H7 (cell line): ENCODE measurements at places on chromosomes 3 and 15. TPM values are rescaled to one million over a fixed set of nuclear protein-coding genes. Genes with fewer than 3 reads are reported as not detected.

DNA sequence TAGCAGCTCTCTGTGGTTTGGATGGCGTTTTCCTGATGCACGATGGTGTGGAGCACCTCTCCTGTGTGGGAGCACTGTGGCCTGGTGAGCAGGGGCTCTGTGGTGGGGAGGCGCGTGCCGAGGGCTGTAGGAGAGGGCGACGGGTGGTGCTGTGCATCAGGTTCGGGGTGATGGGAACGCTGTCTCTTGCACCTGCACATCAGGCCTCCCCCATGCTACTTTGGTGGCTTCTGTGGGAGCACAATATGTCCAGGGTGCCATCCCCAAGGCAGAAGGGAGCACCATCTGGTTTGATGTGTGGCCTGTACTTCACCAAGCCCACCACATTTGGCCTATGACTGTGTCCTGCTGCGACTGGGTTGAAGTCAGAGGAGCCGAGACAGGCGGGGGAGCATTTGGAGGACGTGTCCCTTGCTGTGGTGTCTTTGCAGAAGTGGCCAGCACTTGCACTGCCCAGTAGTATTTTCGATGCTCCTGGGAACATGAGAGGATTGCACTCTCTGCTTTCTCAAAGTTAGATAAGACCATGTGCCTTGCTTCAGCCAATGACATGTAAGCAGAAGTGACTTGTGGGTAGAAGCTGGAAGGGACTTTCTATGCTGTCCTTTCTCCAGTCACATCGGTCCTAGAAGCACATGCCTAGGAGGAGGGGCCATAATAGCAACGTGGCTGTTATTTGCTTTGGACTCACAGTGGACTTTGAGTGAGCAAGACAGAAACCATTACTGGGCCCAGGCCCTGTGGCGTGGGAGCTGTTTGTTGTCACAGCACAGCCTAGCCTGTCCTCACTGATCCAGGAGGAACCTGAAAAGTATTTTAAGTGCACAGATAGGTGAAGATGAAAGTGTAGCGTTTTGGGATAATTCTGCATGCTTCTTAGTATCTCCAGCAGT, 72.1 kb downstream of the APBA2 start:
- no peak for DNase-seq

GRCh38 chr15:50857763-50858162, 50.7 kb upstream of the AP4E1 start:
- DNase-seq, result no peak

- DNase-seq, result no peak
Observed at GRCh38 chr3:59043391-59043790, 6.4 kb downstream of the CFAP20DC start.

DNA sequence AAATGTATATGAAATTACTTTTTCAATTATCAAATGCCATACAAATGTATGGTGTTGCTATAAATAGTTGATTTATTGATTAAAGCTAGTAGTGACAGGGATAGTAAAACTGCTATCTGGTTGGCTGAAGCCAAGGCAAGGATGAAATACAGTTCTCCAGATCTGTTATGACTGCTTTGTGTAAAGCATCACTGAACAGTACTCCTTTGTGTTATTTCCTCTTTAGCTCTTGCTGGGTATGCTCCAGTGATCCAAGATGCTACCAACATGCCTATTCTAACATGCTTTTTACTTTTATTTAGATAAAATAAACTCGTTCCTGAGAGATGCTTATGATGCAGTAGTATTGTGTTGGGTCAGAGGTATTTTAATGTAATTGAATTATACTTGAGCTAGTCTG, 12.4 kb upstream of the UBR1 start:
- no peak for DNase-seq

DNA sequence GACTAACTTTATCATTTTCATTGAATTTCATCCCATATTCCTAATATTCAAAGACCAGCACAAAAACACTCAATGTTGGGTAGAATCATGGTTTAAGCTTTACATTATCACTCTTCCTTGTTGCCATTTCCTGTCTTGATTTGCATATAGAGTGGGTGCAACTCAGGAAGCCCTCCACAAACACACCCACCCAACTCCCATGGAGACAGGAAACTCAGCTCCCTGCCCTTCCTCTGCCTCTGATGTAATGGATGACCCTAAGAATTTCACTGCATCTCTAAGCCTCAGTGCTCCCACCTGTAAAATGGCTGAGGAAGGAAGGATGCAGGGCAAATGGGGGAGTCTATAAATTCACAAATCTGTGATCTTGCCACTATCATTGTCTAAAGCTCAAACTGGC, 98.1 kb upstream of the BFSP2 start:
- no peak for DNase-seq

The GOLGA8S gene
- total RNA-seq, result not detected in 2 replicates

The DMXL2 gene
- 17.1 and 25.3 TPM in 2 replicates for total RNA-seq
